ENCODE measurements at places on chromosomes 7 and 10. TPM values are rescaled to one million over a fixed set of nuclear protein-coding genes. Genes with fewer than 3 reads are reported as not detected.

- DNase-seq, result no peak
Measured at GRCh38 chr10:110651044-110651958, 7.2 kb downstream of the RBM20 start.

Gene STEAP1
- total RNA-seq, result 0.66 TPM

GRCh38 chr10:51897560-51897959 is 198.2 kb upstream of the CSTF2T start:
- no peak for DNase-seq

Gene CDK6
- 310 TPM for total RNA-seq
